ENCODE measurements at places on chromosomes 12 and 14.

- no peak for DNase-seq
Measured at GRCh38 chr14:48140804-48141203, 465.4 kb upstream of the MDGA2 start.

- DNase-seq: no peak
Measured at GRCh38 chr14:89957791-89958190, 2.1 kb downstream of the TDP1 start.

DNA sequence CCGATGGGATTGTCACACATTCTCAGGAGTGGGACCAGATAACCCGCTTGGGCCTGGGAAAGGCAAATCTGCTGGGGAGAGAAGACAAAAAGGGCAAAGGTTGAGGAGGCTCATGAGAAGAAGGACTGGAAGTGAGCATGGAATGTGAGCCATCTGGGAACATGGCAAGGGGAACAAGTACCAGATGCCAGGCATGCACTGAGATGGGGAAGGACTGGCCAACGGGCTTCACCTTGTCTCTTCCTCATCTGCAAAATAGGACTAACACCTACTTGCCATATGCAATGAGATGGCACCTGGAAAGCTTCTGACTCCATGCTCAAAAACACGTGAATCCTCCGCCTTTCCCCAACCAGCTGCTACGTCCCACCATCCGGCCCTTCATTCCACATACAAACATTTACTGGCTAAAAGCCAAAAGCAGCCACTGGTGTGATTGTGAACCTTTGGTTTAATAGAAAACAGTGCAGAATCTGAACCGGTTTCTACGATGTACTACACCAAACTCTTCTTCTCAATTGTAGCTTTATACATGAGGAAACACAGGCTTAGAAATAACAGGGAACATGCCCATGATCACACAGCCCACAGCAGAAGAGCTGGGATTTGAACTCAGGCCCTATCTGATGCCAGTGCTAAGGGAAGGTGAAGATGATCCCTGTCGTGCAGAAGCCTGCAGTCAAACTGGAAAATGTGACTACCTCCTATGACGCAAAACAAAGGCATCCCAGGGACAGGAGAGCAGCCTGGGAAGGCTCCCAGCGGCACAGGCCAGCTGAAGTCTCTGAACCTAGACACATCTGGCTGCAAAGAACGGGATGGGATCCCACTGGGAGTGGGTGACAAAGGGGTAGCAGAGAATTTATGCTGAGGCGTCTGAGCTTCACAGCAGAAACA is 112.1 kb downstream of the TTC7B start:
- DNase-seq: no peak

GRCh38 chr14:96109596-96110355 is 70.6 kb downstream of the C14orf132 start:
- no peak for DNase-seq

- DNase-seq: no peak
Measured at GRCh38 chr14:74661726-74662450, 49.9 kb upstream of the LTBP2 start.

- DNase-seq: no peak
Measured at GRCh38 chr14:90295870-90296516, 35.7 kb downstream of the NRDE2 start.

DNA sequence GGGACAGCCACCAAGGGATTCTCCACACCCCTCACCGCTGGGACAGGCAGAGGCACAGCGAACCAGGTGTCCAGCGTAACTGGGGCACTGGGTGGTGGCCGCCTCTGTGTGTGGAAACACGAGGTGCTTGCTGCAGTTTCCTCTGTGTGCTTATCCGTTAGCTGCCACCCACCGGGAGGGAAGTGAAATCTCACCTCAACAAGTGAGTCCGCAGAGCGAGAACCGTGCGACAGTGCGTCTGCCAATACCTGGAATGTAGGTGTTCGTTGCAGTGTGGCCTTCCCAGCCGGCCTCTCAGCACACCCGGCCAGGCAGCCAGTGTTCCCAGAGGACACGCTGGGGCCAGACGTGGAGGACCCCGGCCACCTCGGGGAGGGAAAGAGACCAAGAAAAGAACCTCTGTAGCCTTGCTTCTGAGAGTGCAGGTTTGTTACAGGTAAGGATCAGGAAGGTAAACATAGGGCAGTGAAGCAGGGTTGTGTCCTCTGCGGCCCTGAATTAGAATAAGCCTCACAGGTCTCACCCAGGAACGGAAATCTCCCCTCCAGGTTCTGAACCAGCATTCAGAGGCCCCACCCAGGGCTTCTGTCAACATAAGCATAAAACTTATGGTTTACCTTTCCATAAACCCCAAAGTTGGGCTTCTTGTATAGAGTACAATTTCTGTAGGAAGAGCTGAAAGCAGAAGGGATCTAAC is 1.5 kb downstream of the BCL2L14 start:
- no peak for DNase-seq

- no peak for DNase-seq
Measured at GRCh38 chr12:6104842-6105241, 19.6 kb downstream of the VWF start.

GRCh38 chr14:104678346-104678745 is 11.1 kb upstream of the INF2 start:
- peak; percentile 35 for DNase-seq

DNA sequence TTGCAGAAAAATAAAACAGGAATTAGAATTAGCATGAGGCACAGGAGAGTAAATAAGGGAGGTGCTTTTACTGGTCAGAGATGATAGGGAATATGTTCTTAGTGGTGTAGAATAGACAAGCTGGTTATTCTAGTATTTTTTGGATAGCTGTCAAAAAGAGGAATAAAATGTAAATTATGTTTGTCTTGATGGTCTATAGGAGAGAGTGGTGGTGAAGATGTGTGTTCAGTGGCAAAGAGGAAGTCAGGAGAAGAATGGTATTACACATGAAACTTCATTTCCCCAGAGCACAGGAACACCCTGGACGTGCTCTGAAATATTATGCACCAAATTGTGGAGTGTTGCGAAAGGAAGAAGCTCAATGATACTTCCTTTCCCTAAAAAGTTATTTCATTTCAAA is 27.8 kb downstream of the MUCL1 start:
- no peak for DNase-seq

DNA sequence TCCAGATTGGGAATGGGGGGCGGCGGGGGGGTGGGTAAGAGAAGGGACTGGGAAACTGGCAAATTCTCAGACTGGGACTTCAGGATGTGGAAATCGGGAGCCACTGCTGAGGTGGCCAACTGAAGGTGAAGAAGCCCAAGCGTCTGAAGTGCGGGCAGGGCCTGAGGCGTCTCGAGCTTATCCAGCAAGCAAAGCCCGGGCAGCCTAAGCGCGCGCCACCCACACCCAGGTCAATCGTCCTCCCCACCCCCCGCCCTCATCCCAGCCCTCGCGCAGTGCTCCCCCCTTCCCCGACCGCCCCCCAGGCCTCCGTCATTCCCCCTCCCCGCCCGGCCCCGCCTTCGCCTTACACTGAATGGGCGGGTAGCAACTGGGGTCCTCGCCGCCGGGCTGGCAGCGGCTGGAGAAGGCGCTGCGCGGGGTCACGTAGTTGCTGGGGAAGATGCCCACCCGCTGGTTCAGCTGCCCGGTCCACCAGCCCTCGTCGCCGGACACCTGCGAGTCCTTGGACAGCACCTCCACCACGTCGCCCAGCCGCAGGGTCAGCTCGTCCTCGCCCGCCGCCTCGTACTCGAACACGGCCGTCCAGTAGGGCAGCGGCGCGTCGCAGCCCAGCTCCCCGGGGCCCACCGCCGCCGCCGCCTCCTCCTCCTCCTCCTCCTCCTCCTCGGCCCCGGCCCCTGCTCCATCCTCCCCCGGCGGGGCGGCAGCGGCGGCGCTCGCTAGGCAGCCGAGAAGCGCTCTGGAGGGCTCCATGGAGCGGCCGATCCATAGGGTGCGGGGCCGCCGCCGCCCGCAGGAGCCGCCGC is 693 bp downstream of the MAP3K9 start:
- DNase-seq: no peak

All from fibroblast of the aortic adventitia (primary cell).